ENCODE measurements at places on chromosomes 11 and 22. TPM values are rescaled to one million over a fixed set of nuclear protein-coding genes. Genes with fewer than 3 reads are reported as not detected.

- H3K4me3 ChIP-seq, result no peak overlapping the region
- DNase-seq, result peak; percentile 62
- no peaks in the 10 kb centered on the region for H3K27me3 ChIP-seq
- H3K36me3 ChIP-seq, result peaks cover 6% of the 10 kb centered on the region
- peaks cover 9% of the 10 kb centered on the region for H3K4me1 ChIP-seq
These were observed 80.1 kb upstream of the BIRC3 start for GRCh38 chr11:102237096-102237735.

DNA sequence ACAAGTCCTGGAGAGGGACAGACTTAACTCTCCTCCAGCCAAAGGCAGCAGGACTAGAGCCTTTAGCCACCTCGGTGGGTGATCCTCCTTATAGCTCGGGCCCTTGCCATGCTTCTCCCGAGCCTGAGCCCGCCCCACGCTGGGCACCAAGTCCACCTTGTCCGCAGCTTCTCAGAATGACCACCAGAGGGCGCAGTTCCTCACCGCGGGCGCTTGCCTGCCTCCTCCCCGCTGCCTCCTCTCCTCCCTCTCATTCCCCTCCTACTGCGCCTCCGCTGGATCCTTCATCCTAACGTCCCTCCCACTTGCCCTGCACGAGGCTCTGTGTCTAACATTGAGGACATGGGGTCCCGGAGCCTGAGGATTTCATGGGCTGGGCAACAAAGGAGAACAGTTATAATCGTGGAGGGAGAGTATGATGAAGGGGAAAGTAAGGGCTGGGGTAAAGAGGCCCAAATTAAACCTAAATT lies 11.3 kb upstream of the MOGAT2 start:
- DNase-seq, result peak; percentile 64
- H3K27me3 ChIP-seq, result peaks cover 9% of the 10 kb centered on the region
- H3K4me1 ChIP-seq, result no peaks in the 10 kb centered on the region
- no peaks in the 10 kb centered on the region for H3K36me3 ChIP-seq
- no peak overlapping the region for H3K4me3 ChIP-seq
- H3K27ac ChIP-seq, result no peak overlapping the region

DNA sequence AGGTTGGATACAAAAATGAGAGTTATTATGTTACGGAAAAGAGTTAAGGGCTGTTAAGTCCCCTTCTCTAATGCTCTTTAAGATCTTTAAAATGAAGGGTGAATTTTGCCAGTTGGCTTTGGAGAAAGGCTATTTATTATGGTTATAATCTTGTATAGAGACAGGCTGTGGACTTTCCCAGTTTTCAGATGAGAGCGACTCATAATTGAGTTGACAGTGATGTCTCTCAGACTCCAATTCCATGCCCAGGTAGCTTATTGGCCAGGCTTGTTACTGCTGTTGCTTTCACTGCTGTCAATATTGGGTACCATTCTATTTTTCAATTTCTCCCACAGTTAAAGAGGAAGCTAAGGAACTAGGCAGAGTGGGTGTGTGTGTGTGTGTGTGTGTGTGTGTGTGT lies 13.1 kb downstream of the ENDOD1 start:
- no peaks in the 10 kb centered on the region for H3K4me1 ChIP-seq
- no peaks in the 10 kb centered on the region for H3K27me3 ChIP-seq
- H3K27ac ChIP-seq, result no peak overlapping the region
- DNase-seq, result no peak
- no peak overlapping the region for H3K4me3 ChIP-seq

DNA sequence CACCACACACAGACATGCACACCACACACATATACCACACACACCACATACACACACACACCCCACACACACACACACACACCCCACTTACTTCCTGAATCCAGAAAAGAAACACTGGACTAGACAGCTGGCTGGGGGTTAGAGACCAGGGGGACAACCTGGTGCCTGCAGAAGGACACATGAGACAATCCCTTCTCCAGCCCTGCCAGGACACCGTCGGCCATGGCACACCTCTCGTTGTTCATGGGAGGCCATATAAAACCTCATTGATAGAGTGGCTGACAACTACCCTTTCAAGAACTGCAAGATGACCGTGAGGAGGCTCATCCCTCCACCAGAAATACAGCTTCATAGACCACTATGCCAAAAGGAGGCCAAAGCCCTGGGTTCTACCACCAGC lies 54.3 kb downstream of the IGSF9B start:
- H3K4me3 ChIP-seq, result no peak overlapping the region
- H3K4me1 ChIP-seq, result no peaks in the 10 kb centered on the region
- H3K27ac ChIP-seq, result no peak overlapping the region
- no peaks in the 10 kb centered on the region for H3K27me3 ChIP-seq

DNA sequence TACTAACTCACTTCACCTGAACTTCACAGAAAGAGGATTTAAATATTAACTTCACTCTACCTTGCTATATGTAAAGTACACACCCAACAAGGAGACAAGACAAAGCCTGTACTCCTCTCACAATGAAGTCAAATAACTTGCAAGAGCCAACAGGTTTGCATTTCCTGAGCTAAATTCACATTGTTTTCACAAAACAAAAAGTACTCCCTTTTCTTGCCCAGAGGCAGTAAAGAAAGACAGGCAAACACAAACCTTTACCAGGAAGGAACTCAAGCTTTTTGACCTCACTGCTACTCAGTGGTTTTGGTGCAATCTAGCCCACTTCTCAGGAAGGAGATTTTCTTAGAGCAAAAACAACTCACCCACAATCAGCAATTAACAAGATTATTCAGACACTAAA lies 15.7 kb downstream of the USP28 start:
- no peak overlapping the region for H3K27ac ChIP-seq
- no peaks in the 10 kb centered on the region for H3K36me3 ChIP-seq
- no peak overlapping the region for H3K4me3 ChIP-seq
- no peaks in the 10 kb centered on the region for H3K27me3 ChIP-seq
- DNase-seq, result no peak

GRCh38 chr22:47107431-47107830 lies 345.0 kb downstream of the TBC1D22A start:
- H3K4me3 ChIP-seq, result no peak overlapping the region
- no peaks in the 10 kb centered on the region for H3K36me3 ChIP-seq
- no peaks in the 10 kb centered on the region for H3K27me3 ChIP-seq
- peak; percentile 88 for DNase-seq
- H3K4me1 ChIP-seq, result peaks cover 18% of the 10 kb centered on the region
- H3K27ac ChIP-seq, result no peak overlapping the region

- peaks cover 13% of the 10 kb centered on the region for H3K4me1 ChIP-seq
- H3K4me3 ChIP-seq, result no peak overlapping the region
- DNase-seq, result peak; percentile 57
- H3K36me3 ChIP-seq, result peaks cover 6% of the 10 kb centered on the region
- H3K27ac ChIP-seq, result no peak overlapping the region
These were observed 135.5 kb downstream of the ETS1 start for GRCh38 chr11:128451652-128452470.

GRCh38 chr11:120884154-120885020 lies 139.5 kb upstream of the TBCEL start:
- peaks cover 20% of the 10 kb centered on the region for H3K27me3 ChIP-seq
- H3K36me3 ChIP-seq, result no peaks in the 10 kb centered on the region
- H3K27ac ChIP-seq, result no peak overlapping the region
- H3K4me3 ChIP-seq, result no peak overlapping the region
- DNase-seq, result no peak
- H3K4me1 ChIP-seq, result no peaks in the 10 kb centered on the region

GRCh38 chr11:71502871-71503435 lies 24.1 kb upstream of the KRTAP5-7 start:
- no peak overlapping the region for H3K27ac ChIP-seq
- H3K36me3 ChIP-seq, result peaks cover 44% of the 10 kb centered on the region
- H3K4me1 ChIP-seq, result no peaks in the 10 kb centered on the region
- H3K27me3 ChIP-seq, result no peaks in the 10 kb centered on the region
- H3K4me3 ChIP-seq, result no peak overlapping the region

- H3K4me1 ChIP-seq, result peaks cover 5% of the 10 kb centered on the region
- H3K4me3 ChIP-seq, result no peak overlapping the region
- DNase-seq, result peak; percentile 62
These were observed 134.8 kb upstream of the DDI1 start for GRCh38 chr11:103901656-103902055.

DNA sequence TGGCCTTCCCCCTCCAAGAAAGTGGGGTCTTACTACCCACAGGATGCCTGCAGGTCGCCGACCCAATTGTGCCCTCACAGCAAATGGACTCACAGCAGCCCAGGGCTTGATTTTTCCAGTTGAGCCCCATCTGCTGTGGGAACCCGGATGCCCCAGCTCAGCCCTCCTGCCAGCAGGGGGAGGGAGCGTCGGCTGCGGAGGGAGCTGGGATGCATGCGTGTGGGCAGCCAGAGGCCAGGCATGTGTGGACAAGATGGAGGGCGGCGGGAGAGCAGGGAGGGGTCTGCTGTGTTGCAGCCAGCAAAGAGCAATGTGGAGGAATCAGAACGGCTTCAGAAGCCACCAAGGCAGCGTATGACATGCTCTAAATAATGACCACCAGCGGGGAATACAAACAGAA lies 41.0 kb upstream of the EIF3D start:
- H3K4me1 ChIP-seq, result no peaks in the 10 kb centered on the region
- H3K27me3 ChIP-seq, result peaks cover 20% of the 10 kb centered on the region
- H3K4me3 ChIP-seq, result no peak overlapping the region
- DNase-seq, result peak; percentile 27
- H3K36me3 ChIP-seq, result no peaks in the 10 kb centered on the region

- H3K27ac ChIP-seq, result no peak overlapping the region
- H3K27me3 ChIP-seq, result no peaks in the 10 kb centered on the region
- peaks cover 4% of the 10 kb centered on the region for H3K4me1 ChIP-seq
- DNase-seq, result no peak
- H3K36me3 ChIP-seq, result peaks cover 13% of the 10 kb centered on the region
- no peak overlapping the region for H3K4me3 ChIP-seq
These were observed 148.1 kb upstream of the BLID start for GRCh38 chr11:122264121-122264520.

The FXYD2 gene
- not detected for total RNA-seq

Data from IMR-90 (cell line).